ENCODE measurements at places on chromosomes 7 and 10.

GRCh38 chr10:61683319-61683718 lies 20.6 kb downstream of the CABCOCO1 start:
- no peak for DNase-seq

- no peak for DNase-seq
These were observed 26.5 kb downstream of the KNDC1 start for GRCh38 chr10:133186416-133187090.

DNA sequence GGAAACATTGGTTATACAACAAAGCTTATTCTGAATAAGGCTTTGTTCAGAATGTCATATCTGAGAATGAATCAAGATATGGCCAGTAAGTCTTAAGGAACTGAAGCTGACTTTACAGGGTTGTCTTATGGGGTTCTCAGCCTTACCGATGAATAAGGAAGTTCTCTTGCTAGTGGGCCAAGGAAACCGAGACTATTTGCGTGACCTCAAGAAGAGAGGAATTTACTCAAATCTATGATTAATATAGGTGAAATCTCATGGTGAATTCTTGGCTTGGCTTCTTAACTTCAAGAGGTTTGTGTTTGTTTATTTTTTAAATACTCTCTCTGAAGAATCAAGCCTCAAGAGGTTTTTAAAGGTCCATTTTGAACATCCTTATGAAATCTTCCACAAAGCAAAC lies 4.7 kb upstream of the MRLN start:
- no peak for DNase-seq

GRCh38 chr7:680411-681127 lies 45.9 kb upstream of the DNAAF5 start:
- no peak for DNase-seq

DNA sequence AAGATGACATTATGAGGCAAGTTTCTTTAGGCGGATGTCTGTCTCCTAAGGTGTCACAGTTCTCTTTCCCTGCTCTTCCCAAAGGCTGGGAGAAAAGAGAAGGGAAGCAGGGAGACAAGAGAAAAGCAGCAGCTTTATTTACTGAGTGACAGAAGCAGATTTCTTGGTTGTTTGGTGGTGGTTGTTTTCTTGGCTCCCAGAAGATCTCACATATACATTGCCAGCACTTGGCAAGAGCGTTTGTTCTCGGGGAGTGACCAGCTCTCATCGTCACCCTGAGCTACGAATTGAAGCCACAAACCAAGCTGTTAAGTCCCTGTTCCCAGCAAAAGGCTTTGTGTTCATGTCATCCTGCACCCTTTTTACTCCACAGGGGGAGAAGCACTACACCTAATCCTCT lies 11.4 kb downstream of the CDHR3 start:
- no peak for DNase-seq

- DNase-seq = no peak
These were observed 820 bp downstream of the BBS9 start for GRCh38 chr7:33130184-33130583.

DNA sequence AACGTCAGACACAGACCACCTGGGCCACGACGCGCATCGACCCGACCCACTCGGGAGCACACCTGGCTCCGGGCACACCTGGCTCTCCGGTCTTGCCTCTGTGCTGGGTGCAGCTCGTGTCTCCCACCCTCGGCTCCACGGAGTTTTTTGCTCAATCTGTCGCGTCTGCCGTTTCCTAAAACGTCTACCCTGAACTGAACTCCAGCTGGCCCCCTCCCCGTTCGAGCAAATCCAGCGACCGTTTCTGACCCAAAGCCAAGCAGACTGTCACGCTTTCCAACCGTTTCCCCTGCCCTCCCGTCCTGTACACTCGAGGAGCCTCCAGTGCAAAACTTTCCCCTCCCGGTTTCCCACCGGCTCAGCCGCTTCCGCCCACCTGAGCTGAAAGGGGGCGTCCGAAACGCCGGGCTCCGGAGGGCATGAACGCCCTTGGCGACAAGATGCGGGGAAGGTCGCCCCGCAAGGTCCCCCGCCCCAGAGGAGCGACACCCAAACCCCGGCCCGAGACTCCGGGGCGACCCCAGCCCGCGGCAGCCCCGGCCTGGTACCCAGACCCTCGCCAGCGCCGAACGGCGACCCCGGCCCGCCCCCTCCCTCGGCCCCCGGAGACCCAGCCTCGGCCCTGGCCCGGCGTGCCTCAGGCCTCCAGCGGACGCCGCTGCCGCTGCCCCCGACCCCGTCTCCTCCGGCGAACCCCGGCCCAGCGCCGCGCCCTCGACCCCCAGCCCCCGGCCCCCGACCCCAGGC lies 557 bp downstream of the CYTH3 start:
- no peak for DNase-seq

Measured in stimulated activated CD8-positive, alpha-beta memory T cell treated with anti-CD3 and anti-CD28 coated beads, Interleukin-7, amount 100 ng/mL, for 24 hours (primary cell).